Memory B cell (primary cell): ENCODE measurements at places on chromosomes 6 and 20.

DNA sequence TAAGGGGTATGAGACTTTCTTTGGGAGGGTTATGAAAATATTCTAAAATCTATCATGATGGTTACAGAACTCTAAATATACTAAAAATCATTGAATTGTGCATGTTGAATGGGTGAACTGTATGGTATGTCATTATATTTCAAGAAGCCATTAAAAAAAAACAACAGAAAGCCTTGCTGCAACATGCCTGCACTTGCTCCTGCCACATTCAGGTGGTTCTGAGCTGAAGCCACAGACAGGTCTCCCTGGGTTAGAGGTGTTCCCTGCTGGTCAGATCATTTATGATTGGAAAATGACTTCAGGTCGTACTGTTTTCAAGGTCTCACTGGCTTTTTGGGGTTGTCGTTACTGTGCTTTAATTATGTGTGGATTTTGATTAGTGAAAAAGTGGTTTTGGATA, 13.3 kb downstream of the GMPR start:
- no peak for DNase-seq

GRCh38 chr20:63968136-63968927, 1.4 kb downstream of the ZNF512B start:
- no peak for DNase-seq

GRCh38 chr6:105495515-105495914, 92.6 kb upstream of the PREP start:
- DNase-seq, result no peak

DNA sequence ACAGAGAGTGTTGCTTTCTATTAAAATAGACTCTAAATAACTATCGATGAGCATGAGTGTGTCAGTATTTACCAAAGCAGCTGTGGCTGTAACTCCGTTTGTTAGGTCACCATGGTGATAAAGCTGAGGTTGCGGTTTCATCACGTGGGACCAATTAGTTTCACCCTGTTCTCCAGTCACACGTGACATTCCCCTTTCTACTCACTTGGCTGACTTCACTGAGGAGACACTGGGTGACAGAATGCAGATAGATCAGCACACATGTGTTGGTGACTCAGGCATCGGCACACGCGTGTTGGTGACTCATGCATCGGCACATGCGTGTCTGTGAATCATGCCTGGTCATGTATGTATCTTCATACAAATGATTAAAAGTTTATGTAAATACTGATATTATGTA, 285.4 kb downstream of the THBS2 start:
- DNase-seq, result no peak

DNA sequence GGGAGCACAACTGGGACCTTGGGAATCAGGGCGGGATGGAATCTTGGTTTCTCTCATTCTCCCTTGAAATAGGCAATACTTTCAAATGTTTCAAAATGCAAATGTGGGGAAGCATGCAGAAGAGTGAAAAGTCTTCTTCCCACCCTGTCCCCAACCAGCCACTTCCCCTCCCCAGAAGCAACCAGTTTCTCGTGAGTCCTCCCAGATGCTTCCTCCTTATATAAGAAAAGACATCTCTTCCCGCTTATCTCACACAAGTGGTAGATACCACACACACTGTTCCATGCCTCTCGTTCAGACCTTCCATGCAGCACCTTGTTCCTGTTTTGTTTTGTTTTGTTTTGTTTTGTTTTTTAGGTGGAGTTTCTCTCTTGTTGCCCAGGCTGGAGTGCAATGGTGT, 25.1 kb downstream of the HCK start:
- DNase-seq, result no peak

DNA sequence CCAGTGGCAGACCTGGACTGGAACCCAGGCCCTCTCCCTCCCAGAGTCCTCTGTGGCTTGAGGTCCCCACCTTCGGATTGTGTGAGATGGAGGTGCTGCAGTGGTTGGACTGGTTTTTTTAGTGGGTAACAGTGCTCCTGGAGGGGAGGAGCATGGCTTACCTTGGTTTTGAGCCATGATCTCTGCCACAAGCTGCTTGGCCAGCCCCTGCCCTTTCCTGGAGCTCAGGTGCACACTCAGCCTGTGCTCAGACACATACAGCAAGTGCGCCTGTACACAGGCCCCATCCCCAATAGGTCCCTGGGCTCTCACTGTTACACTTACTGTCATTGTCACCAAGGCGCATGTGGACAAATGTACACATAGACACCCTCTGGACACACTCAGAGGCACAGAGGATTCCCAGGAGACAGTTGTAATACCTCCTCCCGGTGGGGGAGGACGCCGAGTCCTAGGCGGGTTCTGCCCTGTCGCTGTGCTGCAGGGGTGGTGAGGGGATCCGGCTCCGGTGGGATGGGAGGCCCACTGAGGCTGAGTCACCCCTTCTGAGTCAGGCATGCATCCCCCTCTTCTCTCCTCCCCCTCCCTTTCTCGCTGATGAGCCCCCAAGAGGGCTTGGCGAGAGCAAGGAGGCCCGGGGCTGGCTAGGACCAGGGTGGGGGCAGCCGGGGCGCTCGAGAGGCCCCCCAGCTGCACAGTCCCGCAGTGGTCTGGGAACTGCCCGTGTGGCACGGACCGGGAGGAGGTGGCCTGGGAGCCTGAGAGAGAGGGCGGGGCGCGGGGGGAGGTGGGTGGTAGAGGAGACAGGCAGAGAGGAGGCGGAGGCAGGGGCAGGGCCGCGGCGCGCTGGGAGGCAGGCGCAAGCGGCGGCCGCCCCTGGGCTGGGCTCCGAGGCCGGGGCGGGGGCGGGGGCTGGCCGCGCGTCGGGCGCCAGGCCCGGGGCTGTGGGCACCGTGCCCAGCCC, 522 bp upstream of the EPB41L1 start:
- DNase-seq, result no peak

DNA sequence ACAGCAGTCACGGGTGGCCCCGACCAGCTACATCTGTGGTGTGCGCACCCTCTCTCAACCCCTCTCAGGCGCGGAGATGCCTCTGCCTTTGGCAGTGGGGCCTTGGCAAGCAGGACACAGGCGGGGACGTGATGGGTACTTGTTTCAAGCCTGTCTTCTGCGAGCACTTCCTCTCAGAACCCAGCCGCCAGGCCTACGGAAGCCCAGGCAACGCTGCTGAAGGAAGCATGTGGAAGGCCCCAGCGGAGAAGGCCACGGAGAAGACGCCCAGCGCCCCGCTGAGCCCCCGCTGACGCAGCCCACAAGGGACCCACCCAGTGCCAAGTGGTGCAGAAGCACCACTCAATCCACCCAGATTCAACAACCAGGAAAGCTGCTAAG, 13.0 kb downstream of the SERPINB6 start:
- no peak for DNase-seq

DNA sequence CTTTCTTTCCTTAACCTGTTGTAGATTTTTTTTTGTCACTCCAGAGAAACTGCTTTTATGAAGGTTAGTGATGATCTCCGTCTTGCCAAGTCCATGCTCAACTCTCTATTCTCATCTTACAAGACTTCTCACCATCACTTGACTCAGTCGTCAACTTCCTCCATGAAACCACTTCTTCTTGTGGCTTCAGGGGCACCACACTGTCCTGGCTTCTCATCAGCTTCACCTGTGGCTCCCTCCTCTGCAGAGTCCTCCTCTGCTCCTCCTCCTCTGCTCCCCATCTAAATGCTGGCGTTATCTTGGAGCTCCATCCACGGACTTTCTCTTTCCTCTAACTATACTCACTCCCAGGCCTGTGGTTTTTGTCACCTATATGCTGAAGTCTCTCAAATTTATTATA, 187.5 kb downstream of the BACH2 start:
- DNase-seq, result no peak

GRCh38 chr6:23097566-23097965, 528.2 kb downstream of the HDGFL1 start:
- no peak for DNase-seq

DNA sequence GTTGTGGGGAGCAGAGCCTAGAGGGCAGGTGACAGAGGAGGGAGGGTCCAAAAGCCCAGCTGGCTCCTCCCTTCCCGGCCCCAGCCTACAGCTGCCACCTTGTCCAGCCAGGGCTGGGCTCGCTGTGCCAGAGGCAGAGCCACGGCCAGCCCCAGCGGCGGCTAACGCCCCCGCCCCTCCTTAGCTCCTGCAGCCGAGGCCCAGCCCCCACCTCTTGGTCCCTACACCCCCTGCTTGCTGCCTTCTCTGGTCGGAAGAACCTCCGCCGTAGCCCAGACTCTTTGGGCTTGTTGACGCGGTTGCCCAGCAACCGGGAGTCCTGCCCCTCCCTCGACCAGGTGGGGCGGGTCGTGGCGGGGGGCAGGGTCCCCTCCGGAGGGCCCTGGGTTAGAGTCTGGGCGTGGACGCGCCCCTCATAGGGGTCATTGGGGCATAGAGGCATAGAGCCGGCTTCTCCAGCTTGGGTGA, 521 bp upstream of the LKAAEAR1 start:
- no peak for DNase-seq

DNA sequence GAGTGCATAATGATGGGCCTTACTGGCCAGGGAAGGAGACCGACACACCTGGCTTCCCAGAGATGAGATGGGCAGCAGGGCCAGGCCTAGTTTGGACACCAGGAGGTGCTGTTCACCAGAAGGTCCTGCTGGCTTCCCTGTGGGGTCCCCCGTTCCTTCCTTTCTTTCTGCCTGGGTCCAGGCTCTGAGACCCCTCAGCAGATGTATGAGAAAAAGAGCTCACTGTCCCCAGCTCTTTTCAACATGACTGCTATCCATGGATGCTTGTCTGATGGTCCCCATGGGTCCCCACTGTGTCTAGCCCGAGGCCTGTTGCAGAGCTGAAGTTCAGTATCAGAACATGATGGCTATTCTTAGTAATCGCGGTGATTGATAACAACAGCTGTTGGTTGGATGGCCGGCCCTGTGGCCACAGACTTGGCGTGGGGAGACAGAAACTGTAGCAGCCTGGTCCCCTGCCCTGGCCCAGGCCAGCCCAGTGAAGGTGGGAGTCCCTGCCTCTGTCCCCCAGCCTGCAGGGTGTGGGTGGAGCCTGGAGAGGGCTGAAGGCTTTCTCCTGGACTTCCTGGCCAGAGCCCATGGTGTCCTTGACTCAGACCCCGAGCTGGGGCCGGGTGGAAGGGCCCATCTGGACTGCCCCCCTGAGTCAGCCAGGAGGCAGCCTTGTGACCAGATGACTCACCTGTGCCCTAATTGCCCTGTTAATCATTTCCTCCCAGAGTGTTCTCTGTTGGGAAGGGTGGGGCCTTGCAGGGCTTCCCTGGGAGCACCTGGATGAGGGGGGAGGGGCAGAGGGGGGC, 9.9 kb upstream of the BAK1 start:
- DNase-seq, result peak; percentile 68
